ENCODE measurements at places on chromosomes 6 and 20.

GRCh38 chr6:69102416-69102815, 467.3 kb downstream of the ADGRB3 start:
- DNase-seq: no peak

DNA sequence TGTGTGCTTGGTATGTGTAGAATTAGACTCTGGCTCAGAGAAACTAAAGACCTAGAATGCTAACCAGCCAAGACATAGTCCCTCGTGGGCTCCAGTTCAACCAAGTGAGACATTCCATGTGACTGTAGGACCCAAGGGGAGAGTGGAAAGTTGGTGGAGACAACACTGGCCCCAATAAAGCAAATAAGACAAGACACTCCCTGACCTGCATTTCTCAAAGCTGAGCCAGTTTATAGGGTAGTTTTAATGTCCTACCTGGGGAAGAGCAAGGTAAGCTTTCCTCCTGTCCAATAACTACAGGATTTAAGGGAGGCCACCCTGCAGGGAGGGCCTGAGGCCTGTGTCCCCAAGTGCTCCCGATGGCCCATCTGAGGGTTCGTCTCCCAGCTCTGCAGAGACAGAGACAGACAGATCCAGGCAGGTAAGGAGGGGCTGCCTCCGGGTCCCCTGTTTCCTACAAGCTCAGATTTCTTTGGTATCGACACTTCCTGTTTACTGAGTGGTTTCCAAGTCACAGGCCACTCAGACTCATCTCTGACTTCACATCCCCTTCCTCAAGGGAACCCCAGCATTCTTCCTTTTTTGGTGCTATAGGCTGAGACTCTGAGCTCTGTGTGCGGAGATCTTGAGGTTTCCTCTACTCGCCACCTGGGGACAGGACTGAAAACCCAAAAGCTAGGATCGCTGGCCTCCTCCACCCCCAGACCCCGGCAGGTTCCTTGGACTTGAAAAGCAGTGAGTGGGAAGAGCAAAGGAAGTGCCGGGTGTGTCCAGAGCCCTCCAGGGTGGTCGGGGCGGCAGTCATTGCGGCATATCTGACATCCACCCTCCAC, 92.4 kb downstream of the PRND start:
- no peak for DNase-seq

GRCh38 chr6:43376551-43376981, 7.1 kb upstream of the ZNF318 start:
- DNase-seq: peak; percentile 43

DNA sequence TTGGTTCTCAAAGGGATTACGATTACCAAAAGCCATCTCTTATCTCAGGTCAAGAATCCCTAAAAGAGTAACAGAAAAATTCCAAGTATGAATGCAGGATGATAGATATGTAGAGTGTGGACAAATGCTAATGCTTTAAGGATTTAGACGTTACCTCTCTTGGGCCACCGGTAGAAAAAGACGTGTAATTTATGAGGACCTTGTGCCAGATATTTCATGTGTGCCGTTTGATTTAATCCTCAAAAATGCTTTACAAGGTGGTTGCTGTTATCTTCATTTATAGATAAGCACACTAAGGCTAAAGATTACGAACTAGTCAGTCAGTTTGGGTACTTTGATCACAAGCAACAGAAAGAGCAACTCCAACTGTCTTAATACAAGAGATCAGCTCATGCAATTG, 370.8 kb upstream of the JAG1 start:
- no peak for DNase-seq

- DNase-seq: no peak
Observed at GRCh38 chr6:108714101-108714765, 134.0 kb upstream of the ARMC2 start.

DNA sequence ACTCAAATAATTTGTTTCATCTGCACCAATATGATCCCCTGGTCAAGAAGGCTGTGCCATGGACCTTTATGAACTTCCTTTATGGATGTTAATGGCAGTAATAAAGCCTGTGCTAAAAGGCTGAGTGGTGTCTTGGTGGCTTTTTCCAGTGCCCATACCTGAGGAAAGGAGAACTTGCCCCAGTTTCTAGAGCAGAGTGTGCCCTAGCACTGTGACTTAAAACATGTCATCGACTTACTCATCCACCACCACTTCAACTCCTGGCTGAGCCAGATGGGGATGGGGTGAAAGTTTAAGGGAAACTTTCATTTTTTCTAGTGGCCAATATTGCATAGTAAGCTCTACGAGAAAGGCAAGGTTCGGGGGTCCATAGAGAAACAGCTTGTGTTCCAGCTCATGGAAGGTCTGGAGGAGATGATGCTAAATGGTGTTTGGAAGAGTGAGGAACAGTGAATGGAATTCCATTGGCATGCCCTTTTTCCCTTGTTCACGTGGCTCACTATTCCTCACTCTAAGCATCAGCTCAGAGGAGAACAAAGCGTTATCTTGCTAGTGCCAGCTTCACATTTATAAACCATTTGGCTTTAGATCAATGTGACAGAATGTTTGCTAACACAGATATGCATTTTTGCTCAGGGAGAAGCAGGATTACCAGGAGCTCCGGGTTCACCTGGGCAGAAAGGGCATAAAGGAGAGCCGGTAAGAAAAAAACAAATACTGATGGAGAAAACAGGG, 71.2 kb downstream of the COL19A1 start:
- no peak for DNase-seq

GRCh38 chr20:41074441-41074840, 45.8 kb downstream of the TOP1 start:
- no peak for DNase-seq

GRCh38 chr6:13523826-13524622, 36.6 kb upstream of the GFOD1 start:
- DNase-seq: no peak

GRCh38 chr20:12061466-12061865, 143.8 kb downstream of the BTBD3 start:
- DNase-seq: no peak

DNA sequence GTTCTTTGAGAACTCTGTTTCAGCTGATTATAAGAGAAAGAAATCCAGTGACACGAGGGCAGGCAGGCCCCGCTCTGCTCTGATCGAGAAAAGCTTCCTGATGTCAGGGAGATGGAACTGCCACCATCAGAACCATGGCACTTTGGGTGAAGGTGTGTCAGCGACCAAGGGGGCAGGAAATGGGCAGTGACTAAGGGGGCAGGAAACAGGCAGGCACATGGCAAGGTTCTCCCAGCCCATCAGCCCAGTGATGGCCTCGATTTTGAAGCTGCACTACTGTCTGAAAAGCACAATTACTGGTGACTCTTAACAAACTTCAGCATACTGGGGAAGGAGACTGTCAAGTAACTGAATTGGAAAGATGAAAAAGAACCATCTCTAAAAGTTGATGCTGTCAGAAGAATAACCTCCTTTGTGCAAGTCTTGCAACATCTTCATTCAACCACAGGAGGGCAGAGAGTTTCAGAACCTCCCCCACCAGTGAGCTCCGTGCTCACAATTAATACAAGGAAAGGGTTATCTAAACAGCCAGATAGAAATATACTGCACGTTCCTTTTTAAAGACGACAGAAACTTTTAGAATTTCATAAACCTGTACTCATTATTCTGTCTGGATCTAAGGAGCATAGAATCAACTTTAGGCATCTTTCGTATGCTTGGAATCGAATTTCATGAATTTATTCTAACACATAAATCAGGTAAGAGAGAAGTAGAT, 39.1 kb downstream of the TMX4 start:
- peak; percentile 82 for DNase-seq

- no peak for DNase-seq
Observed at GRCh38 chr20:35601990-35602389, 13.6 kb upstream of the SPAG4 start.

DNA sequence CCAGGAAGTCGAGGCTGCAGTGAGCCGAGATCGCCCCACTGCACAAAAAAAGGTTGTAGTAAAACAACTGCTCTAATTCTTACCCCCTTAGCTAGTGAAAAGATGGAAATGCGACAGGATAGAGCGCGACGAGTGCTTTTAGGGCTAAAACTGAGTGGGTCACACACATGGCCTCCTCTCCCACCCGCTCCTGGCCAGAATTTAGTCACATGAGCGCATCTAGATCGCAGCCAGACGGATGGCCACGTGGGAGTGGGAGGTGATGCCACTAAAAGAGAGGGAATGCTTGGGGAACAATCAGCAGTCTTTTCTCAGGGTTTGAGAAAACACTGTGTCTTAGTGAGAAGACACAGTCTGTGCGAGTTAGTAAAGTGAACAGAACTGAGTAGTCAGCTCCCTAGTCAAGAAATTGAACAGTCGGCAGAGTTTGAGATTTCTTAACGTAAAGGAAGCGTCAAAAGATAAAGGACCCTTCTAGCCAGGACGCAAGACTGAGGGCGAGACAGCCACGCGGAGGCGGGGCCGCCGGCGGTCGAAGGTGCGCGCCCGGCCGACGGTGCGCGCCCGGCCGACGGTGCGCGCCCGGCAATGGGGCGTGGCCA, 664 bp upstream of the ACTR5 start:
- DNase-seq: no peak

DNA sequence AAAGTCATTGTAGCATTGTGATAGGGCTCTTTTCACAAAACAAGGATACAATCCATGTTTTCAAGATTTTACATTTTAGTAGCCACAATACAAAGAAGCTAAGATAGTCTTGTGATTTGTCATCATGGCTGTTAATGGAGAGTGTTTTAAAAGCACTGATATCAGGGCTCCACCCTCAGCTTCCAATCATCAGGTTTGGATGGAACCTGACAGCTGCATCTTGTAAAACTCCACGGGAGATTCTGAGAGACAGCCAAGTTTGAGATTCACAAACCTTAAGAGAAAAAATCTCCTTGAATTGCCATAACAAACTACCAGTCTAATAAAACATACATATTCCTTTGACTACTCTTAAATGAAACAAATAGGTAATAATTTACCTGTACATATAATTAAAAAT, 280.2 kb downstream of the ESR1 start:
- DNase-seq: peak; percentile 60

DNA sequence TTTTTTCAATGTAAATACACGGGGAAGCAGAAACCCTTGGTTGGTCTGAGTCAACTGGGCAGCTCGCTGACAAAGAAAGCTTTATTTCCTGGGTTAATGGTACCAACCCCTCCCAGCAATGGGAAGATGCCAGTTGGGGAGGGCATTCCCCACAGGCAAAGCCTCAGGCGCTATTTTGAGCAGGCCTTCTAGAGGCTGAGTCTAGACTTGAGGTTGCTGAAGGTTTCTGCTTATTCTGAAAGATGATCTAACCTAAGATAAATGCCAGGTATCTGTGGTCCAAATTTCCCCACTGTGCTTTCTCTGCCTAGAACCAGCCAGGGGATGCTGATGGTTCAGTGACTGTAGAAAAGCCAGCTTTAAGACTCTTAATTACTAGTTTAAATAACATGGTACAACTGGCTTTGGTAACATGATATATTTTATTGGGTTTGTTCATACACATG, 172.5 kb upstream of the JARID2 start:
- peak; percentile 8 for DNase-seq

DNA sequence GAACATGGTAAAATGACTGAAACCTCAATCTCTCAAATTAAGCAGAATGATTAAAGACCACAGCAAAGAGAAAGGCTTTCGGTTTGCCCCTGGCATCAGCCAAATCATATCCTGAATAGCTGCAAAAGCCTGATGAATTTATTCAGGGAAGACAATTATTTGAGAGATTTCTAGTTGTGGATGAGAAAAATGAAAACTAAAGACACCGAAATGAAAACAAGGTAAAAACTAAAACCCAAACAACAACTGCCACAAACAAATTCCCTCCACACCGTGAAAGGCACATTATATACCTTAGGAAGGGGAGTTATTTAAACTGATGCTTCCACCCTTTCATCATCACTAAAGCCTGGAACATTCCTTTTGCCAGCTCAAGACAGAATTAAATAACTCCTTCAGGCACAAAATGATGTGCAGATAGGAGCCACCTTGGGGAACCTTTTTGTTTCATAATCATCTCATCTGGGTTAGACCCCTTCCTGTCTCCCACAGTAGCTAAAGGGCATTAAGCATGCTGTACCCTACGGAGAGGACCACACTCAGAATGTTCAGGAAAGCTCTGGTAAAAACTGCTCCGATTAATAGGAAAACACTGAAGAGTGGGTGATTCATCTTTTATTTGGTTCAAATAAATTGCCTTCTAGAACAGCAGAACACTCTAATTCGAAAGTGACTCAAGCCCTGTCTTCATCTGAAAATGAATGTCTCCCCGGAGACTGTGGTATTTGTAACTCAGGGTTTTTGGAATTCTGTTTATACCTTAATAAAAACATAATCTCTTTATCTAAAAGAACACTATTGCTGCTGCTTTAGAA, 9.1 kb upstream of the ANKRD60 start:
- DNase-seq: peak; percentile 63

GRCh38 chr6:147695819-147696218, 187.3 kb downstream of the SAMD5 start:
- DNase-seq: no peak

- no peak for DNase-seq
Observed at GRCh38 chr6:40882323-40882997, 156.6 kb downstream of the UNC5CL start.

DNA sequence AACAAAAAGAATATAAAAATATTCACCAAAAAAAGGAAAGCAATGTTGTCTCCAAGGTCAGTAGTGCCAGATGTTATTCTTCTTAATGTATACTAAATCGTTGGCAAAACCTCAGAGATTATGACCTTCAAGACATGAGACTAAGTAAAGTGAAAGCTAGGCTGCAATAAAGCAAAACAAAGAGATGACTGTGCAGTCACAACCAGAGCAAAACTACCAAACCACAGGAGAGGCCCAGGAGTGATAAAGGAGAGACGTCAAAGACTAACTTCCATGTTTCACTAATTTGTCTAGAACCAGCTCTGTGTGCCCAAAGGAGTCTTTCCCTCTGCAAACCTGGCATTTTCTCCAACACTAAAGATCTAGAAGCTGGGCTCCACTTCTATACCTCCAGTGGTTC, 155.9 kb upstream of the POU3F2 start:
- DNase-seq: no peak

DNA sequence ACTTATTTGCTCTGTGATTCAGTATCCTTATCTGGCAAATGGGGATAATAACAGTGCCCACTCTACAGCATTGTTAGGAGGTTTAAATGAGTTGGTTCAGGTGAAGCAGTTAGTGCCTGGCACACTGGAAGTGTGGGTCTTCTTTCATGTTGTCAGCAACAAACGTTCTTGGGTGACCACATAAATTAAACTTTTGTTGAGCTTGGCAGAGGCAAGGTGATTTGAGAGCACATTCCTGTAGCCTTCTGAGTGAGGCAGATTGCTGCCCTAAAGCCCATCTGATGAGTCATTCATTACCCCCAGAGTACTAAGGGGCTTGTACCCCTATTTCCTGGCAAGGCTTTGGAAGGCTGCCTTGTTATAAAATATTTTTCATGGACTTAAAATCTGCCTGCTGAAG, 25.8 kb downstream of the SEC23B start:
- DNase-seq: no peak
